Naive thymus-derived CD8-positive, alpha-beta T cell (primary cell): ENCODE measurements at places on chromosomes 2 and 18. TPM values are rescaled to one million over a fixed set of nuclear protein-coding genes. Genes with fewer than 3 reads are reported as not detected.

DNA sequence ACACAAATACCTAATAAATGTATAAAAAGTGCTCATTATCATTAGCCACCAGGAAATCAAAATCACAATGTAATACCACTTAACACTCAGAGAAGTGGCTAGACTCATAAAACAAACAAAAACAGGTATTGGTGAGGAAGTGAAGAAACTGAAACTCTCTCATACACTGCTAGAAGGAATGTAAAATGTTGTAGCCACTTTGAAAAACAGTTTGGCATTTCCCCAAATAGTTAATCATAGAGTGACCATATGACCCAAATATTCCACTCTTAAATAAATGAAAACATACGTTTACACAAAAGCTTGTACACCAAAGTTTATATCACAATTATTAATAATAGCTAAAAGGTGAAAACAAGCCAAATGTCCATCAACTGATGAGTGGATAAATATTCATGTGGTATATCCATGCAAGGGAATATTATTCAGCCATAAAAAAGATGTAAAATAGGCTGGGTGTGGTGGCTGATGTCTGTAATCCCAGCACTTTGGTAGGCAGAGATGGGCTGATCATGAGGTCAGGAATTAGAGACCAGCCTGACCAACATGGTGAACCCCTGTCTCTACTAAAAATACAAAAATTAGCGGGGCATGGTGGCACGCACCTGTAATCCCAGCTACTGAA lies 86.2 kb upstream of the COL5A2 start:
- no peaks in the 10 kb centered on the region for H3K27me3 ChIP-seq
- H3K4me1 ChIP-seq: peaks cover 9% of the 10 kb centered on the region
- H3K4me3 ChIP-seq: no peak overlapping the region
- H3K27ac ChIP-seq: no peak overlapping the region
- no peaks in the 10 kb centered on the region for H3K36me3 ChIP-seq
- DNase-seq: no peak

- no peak for DNase-seq
- H3K27ac ChIP-seq: no peak overlapping the region
- H3K4me1 ChIP-seq: no peaks in the 10 kb centered on the region
- no peak overlapping the region for H3K4me3 ChIP-seq
- H3K27me3 ChIP-seq: no peaks in the 10 kb centered on the region
- no peaks in the 10 kb centered on the region for H3K36me3 ChIP-seq
Observed at GRCh38 chr2:8000870-8001269, 681.0 kb upstream of the ID2 start.

- H3K27me3 ChIP-seq: no peaks in the 10 kb centered on the region
- no peak overlapping the region for H3K27ac ChIP-seq
- no peaks in the 10 kb centered on the region for H3K4me1 ChIP-seq
- no peak for DNase-seq
Observed at GRCh38 chr18:56844556-56844955, 193.4 kb downstream of the WDR7 start.

- H3K27me3 ChIP-seq: peaks cover 3% of the 10 kb centered on the region
- H3K4me3 ChIP-seq: no peak overlapping the region
- no peaks in the 10 kb centered on the region for H3K36me3 ChIP-seq
- no peak overlapping the region for H3K27ac ChIP-seq
- no peak for DNase-seq
Observed at GRCh38 chr2:216659276-216659675, 26.1 kb downstream of the IGFBP2 start.

DNA sequence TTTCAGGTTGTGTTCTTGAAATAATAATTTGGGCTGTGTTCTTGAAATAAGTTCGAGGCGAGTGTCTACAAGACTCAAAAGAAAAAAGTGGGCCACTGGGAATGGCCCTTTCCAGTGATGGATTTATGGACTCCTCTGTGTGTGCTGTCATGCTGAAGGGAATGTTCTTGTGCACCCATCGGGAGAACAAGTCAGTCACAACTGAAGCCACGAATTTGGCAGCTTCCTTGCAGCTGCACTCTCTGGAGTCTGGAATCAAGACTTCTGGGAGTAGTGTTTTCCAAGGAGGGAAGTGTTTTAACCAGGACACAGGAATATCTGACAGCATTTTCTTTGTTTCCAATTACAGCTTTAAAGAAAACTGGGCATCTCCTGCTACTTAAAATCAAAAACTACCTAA lies 620 bp downstream of the SLC14A1 start:
- H3K27me3 ChIP-seq: peaks cover 11% of the 10 kb centered on the region
- no peak for DNase-seq
- no peak overlapping the region for H3K4me3 ChIP-seq

GRCh38 chr2:105749583-105750400 lies 5.1 kb downstream of the NCK2 start:
- DNase-seq: no peak
- H3K4me1 ChIP-seq: peaks cover 91% of the 10 kb centered on the region
- H3K27ac ChIP-seq: peak overlapping the region; percentile 93
- peaks cover 16% of the 10 kb centered on the region for H3K36me3 ChIP-seq
- peak overlapping the region; percentile 86 for H3K4me3 ChIP-seq
- no peaks in the 10 kb centered on the region for H3K27me3 ChIP-seq

- no peak overlapping the region for H3K27ac ChIP-seq
- no peaks in the 10 kb centered on the region for H3K36me3 ChIP-seq
- DNase-seq: no peak
- no peaks in the 10 kb centered on the region for H3K4me1 ChIP-seq
Observed at GRCh38 chr2:240298117-240298790, 137.2 kb upstream of the GPC1 start.

GRCh38 chr18:54712306-54712705 lies 116.0 kb upstream of the RAB27B start:
- DNase-seq: no peak
- peaks cover 13% of the 10 kb centered on the region for H3K27me3 ChIP-seq
- H3K27ac ChIP-seq: no peak overlapping the region
- H3K4me3 ChIP-seq: no peak overlapping the region
- H3K4me1 ChIP-seq: peaks cover 18% of the 10 kb centered on the region
- H3K36me3 ChIP-seq: no peaks in the 10 kb centered on the region

GRCh38 chr2:61645911-61646310 lies 107.8 kb upstream of the XPO1 start:
- H3K27ac ChIP-seq: no peak overlapping the region
- peaks cover 8% of the 10 kb centered on the region for H3K36me3 ChIP-seq
- H3K4me3 ChIP-seq: no peak overlapping the region
- H3K4me1 ChIP-seq: no peaks in the 10 kb centered on the region

GRCh38 chr2:170354855-170355780 lies 177.2 kb downstream of the MYO3B start:
- H3K36me3 ChIP-seq: no peaks in the 10 kb centered on the region
- no peaks in the 10 kb centered on the region for H3K27me3 ChIP-seq
- H3K4me1 ChIP-seq: peaks cover 7% of the 10 kb centered on the region
- peak overlapping the region; percentile 20 for H3K4me3 ChIP-seq
- DNase-seq: peak; percentile 49
- peak overlapping the region; percentile 24 for H3K27ac ChIP-seq

GRCh38 chr18:75104483-75104882 lies 104.5 kb downstream of the PTGR3 start:
- H3K27me3 ChIP-seq: peaks cover 1% of the 10 kb centered on the region
- no peaks in the 10 kb centered on the region for H3K4me1 ChIP-seq
- H3K36me3 ChIP-seq: peaks cover 10% of the 10 kb centered on the region

DNA sequence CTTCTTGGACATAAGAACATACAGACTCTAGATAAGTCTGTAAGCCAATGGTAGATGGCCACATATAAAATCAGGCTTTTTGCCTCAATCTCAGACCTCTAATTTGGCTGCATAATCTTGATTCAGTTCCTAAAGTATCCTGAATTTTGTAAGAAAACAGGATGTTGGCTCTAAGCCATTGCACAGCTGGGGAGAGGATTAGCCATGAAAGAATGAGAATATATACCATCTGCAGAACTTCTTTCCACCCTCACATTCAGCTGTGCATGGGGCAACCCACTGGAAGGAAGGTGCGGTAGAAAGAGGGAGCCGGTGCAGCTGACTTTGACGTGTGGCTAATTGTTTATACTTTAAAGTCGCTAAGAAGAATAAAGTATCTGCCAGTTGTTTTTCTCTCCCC lies 1061.6 kb upstream of the FAM98A start:
- no peaks in the 10 kb centered on the region for H3K4me1 ChIP-seq
- no peak for DNase-seq
- no peaks in the 10 kb centered on the region for H3K27me3 ChIP-seq

- no peaks in the 10 kb centered on the region for H3K36me3 ChIP-seq
- H3K27me3 ChIP-seq: no peaks in the 10 kb centered on the region
- no peak overlapping the region for H3K4me3 ChIP-seq
Observed at GRCh38 chr18:12362473-12363174, 14.4 kb downstream of the AFG3L2 start.

DNA sequence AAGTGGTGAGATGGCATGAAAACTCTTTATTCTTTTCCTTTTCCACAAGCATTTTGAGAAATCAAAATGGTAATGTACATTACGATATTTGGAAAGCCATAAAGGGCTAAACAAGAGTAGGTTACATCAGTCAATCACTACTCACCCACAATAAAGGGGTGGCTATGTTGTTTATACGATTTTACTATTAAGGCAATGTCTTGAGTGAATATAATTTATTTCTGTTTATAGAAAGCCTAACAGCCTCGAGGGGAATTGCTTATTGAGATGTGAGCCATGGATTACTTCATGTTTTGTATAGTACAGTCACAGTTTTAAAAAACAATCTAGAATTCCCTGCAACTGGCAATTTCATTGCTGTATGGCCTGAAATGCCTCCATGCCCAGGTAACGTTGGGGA lies 237.5 kb upstream of the RBBP8 start:
- H3K4me3 ChIP-seq: no peak overlapping the region
- H3K27me3 ChIP-seq: peaks cover 7% of the 10 kb centered on the region
- H3K4me1 ChIP-seq: no peaks in the 10 kb centered on the region
- H3K36me3 ChIP-seq: no peaks in the 10 kb centered on the region
- no peak for DNase-seq

GRCh38 chr2:108958002-108958401 lies 31.0 kb downstream of the EDAR start:
- H3K36me3 ChIP-seq: peaks cover 13% of the 10 kb centered on the region
- peak; percentile 40 for DNase-seq
- peak overlapping the region; percentile 71 for H3K4me3 ChIP-seq
- H3K27me3 ChIP-seq: no peaks in the 10 kb centered on the region
- H3K27ac ChIP-seq: peak overlapping the region; percentile 93
- H3K4me1 ChIP-seq: peaks cover 68% of the 10 kb centered on the region

- H3K27me3 ChIP-seq: peaks cover 44% of the 10 kb centered on the region
- DNase-seq: no peak
- peaks cover 13% of the 10 kb centered on the region for H3K36me3 ChIP-seq
- no peak overlapping the region for H3K27ac ChIP-seq
- H3K4me1 ChIP-seq: peaks cover 2% of the 10 kb centered on the region
Observed at GRCh38 chr2:190179754-190180312, 117.3 kb upstream of the MSTN start.

DNA sequence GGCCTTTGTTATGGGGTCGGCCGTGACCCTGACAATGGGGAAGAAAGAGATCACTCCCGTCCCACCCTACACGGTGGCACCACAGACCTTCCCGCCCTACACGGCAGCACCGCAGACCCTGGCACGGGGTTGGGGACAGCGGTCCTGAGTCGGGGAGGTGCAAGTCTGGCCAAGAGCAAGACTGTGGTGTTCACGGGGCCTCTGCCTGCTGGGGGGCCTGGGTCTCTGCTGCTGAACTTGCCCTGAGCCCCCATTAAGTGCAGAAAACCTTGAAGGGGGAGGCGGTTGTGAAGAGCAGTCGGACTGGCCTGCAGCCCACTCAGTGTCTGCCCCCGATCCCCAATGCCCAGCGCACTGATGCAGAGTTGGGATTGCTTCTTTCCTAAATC lies 75.9 kb downstream of the SLC66A2 start:
- no peaks in the 10 kb centered on the region for H3K4me1 ChIP-seq
- no peaks in the 10 kb centered on the region for H3K36me3 ChIP-seq
- peaks cover 2% of the 10 kb centered on the region for H3K27me3 ChIP-seq
- DNase-seq: no peak
- H3K4me3 ChIP-seq: no peak overlapping the region

- no peaks in the 10 kb centered on the region for H3K4me1 ChIP-seq
- H3K27ac ChIP-seq: no peak overlapping the region
- no peak for DNase-seq
- no peak overlapping the region for H3K4me3 ChIP-seq
- no peaks in the 10 kb centered on the region for H3K27me3 ChIP-seq
Observed at GRCh38 chr2:36185624-36186023, 170.0 kb upstream of the CRIM1 start.

DNA sequence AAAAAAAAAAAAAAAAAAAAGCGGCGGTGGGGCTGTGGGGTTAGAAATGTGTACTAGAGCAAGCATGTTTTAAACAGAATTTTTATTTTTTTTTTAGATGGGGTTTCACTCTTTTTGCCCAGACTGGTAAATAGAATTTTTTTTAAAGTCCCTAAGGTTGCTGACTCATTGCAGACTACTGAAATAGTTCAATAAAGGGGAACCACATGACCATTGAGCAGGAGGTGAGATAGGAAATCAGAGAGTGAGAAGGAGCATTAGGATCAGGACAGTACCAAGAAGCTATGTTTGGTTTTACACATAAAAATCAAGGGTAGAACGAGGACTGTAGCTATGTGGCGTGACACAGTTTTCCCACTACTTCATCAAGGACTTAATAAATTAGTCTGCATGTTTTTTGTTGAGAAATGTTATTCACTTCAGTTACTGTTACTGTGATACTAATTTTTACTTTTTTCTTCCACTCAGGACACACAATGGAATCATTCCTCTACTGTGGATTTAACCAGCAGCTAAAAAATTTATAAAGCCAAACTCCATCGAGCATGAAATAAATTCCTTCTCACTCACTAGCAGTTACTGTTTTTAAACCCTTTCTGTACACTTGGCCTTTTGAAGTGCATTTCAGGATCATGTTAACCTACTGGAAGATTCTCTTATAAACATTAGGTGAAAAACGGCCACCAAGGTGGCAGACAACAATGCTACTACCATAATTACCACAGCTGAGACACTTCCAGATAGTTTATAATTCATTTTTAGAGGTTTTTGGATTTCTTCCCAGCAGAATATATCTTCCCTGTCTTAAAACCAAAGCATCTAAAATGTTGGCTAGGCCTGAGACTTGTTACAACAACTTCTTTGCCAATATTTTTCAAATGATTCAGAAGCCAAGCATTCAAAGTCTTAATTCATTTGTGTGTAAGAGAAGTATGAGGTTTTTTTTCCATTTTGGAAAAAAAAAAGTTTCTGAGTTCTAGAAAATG lies 33.2 kb downstream of the LAMA1 start:
- no peak overlapping the region for H3K27ac ChIP-seq
- no peaks in the 10 kb centered on the region for H3K27me3 ChIP-seq
- no peaks in the 10 kb centered on the region for H3K4me1 ChIP-seq
- no peak overlapping the region for H3K4me3 ChIP-seq
- DNase-seq: no peak

GKN2 gene
- total RNA-seq: not detected

RHBDD1 gene
- total RNA-seq: 55.6 TPM

PRSS56 gene
- total RNA-seq: not detected

ZNF521 gene
- 0.62 TPM for total RNA-seq

SLC19A3 gene
- total RNA-seq: not detected

ZNF385B gene
- not detected for total RNA-seq

TRAPPC12 gene
- total RNA-seq: 162 TPM

DSEL gene
- 2.9 TPM for total RNA-seq

RNASEH1 gene
- total RNA-seq: 34.5 TPM

SERPINB12 gene
- total RNA-seq: not detected
